NCI-H1417 (cell line): ENCODE measurements at places on chromosomes 5 and 9.

GRCh38 chr5:154972476-154973080 is 31.7 kb downstream of the MRPL22 start:
- peak; percentile 63 for DNase-seq

GRCh38 chr5:169921949-169922348 is 58.3 kb downstream of the INSYN2B start:
- no peak for DNase-seq

DNA sequence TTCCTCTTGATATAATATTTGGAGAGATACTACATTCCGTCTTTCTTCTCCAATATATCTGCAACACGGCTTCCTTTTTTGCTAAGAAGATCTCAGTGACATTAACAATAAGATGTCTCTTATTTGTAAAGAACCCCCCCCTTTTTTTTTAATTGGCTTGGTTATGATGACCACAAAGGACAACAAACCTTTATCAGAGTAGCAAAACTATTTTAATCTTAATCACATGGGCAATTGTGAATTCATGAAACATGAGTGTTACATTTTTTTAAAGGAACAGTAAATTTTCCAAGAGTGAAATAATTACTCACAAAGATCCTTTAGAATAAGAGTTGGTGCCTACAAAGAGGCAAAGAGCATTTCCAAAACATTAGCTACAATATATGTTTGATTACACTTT is 554.1 kb downstream of the MAT2B start:
- DNase-seq, result no peak

GRCh38 chr9:100426189-100426529 is 784 bp upstream of the MSANTD3 start:
- no peak for DNase-seq

- DNase-seq, result no peak
Observed at GRCh38 chr9:129809346-129809745, 6.4 kb downstream of the TOR1B start.

DNA sequence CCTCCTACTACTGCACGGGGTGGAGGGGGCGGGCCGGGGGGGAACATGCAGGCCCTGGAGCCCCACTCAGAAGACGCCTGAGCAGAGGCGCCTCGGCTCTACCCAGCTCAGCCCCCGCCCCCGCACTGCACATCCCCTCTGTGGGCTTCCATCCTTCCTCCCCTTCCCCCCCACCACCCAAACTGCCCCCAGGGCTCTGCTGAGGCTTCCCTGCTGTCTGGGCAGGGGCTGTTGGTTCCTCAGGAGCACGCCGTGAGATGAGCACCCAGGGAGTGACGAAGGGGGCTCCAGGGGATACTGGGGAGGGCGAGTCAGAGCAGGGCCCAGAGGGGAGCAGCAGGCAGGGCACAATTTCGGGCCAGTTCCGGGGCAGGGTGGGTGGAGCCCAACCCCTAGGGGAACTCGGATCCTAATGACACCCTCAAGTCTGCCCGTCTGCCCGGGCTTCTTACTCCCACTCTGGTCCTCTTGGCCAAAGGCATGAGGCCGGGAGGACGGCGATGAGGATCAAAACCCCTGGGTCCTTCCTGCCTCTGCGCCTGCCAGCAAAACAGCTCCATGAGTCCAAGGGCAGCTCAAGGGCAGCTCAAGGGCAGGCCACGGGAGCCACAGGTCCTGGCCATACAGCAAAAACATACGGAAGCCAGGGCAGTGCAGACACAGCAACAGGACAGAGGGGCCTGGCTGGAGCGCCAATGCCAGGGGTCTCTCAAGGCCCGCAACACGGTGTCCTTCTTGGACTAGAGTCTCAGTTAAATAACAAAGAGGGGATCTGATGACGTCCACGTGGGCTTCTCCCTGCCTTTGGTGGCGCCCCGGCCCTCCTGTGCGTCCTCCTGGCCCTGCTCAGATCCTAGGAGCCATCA is 200.9 kb downstream of the AUH start:
- no peak for DNase-seq

- DNase-seq, result no peak
Observed at GRCh38 chr5:16877267-16877935, 58.7 kb downstream of the MYO10 start.
